Activated CD4-positive, alpha-beta T cell treated with anti-CD3 and anti-CD28 coated beads for 36 hours (primary cell): ENCODE measurements at places on chromosomes 7 and 10. TPM values are rescaled to one million over a fixed set of nuclear protein-coding genes. Genes with fewer than 3 reads are reported as not detected.

DNA sequence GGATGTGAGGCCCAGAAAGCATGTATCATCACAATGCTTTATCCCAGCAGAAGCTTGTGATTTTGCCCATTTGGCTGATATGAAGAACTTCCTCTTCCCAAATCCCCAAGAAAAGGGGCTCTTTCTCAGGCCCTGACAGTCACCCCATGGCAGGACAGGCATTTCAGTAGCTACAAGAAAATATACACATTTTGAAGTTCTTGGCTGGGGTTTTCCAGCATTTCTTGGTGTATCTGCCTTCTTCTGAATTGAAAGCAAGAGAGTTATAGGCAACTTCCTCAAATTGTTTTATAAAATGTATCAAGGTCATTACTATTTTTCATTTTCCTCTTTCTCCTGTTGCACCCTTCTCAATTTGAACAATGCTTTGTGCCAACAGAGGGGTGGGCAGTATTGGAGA is 63.3 kb upstream of the PDLIM1 start:
- H3K27me3 ChIP-seq: no peaks in the 10 kb centered on the region
- no peak overlapping the region for H3K4me3 ChIP-seq
- no peaks in the 10 kb centered on the region for H3K4me1 ChIP-seq
- no peak overlapping the region for H3K27ac ChIP-seq

- H3K4me3 ChIP-seq: peak within 1 kb of the TSS; percentile 83
- H3K27me3 ChIP-seq: no peaks in the 10 kb centered on the region
- peaks cover 35% of the 10 kb centered on the region for H3K36me3 ChIP-seq
- DNase-seq: no peak
These were observed at the start of gene PIK3CG for GRCh38 chr7:106865130-106866041. Gene PIK3CG (plus strand): TSS chr7:106865282. CDS start chr7:106867562, 2,280 bp downstream.

GRCh38 chr7:111499027-111499426 is 63.3 kb downstream of the IMMP2L start:
- H3K27me3 ChIP-seq: no peaks in the 10 kb centered on the region
- H3K36me3 ChIP-seq: peaks cover 18% of the 10 kb centered on the region
- peak; percentile 37 for DNase-seq
- H3K4me1 ChIP-seq: peaks cover 14% of the 10 kb centered on the region
- no peak overlapping the region for H3K27ac ChIP-seq

- peaks cover 6% of the 10 kb centered on the region for H3K27me3 ChIP-seq
- no peaks in the 10 kb centered on the region for H3K36me3 ChIP-seq
- H3K4me3 ChIP-seq: no peak overlapping the region
- no peaks in the 10 kb centered on the region for H3K4me1 ChIP-seq
These were observed 208.4 kb upstream of the SVIL start for GRCh38 chr10:29843143-29843542.

The FAS gene
- 34.1 TPM for total RNA-seq

The DPYSL4 gene
- total RNA-seq: 15.2 TPM
